Left forelimb (tissue), 1 donor: ENCODE measurements at places on chromosomes 3 and 15.

GRCh38 chr3:186986816-186987215 is 56.5 kb downstream of the ST6GAL1 start:
- DNase-seq: no peak

DNA sequence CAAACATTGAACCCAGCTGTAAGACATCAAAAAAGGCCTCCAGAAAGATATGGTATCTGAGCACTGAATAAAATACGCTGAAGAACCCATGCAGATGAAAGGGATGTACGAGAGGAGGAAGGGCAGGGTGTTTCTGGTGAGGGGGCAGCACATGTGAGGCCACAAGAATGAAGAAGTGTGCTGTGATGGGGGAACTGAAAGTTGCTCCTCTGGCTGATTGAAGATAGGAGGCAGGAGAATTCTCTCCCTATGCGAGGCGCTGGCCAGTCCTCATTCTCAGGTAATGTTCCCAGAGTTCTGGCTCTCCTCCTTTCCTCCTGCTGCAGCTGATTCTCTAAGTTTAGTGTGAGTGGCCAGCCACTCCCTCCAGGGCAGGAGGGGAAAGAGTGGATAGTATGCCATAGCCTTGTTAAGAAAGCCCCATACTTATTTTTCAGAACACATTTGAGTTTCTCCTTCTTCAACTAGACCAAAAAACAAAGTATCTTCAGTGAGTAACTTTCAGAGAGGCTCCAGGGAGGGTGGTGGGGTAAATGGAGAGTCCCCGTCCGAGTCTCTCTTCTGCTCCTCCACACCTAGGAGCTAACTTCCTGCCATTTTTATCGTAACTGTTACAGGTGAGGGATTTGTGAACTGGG is 26.9 kb upstream of the MYO1E start:
- DNase-seq: no peak

DNA sequence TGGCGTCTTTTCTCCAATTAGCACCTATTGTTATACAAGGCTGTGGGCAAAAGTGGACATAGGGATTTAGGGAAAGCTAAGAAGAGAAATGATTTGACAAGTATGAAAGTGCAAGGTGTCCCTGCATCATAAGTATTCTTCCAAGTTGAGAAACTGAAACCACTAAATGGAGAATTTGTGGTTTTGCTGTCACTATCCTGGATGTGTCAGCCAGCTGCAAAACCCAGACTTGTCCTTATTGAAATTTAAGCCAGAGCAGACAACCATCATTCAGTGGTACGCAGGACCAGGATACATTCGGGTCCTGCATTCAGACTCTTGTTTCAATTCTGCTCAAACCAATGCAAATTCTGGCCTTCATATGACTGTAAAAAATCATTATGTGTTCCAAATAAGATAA is 384.8 kb upstream of the TGFBR2 start:
- DNase-seq: no peak

GRCh38 chr3:120407508-120408287 is 43.1 kb downstream of the FSTL1 start:
- DNase-seq: no peak

GRCh38 chr3:33798113-33798417 is 365 bp upstream of the PDCD6IP start:
- no peak for DNase-seq

DNA sequence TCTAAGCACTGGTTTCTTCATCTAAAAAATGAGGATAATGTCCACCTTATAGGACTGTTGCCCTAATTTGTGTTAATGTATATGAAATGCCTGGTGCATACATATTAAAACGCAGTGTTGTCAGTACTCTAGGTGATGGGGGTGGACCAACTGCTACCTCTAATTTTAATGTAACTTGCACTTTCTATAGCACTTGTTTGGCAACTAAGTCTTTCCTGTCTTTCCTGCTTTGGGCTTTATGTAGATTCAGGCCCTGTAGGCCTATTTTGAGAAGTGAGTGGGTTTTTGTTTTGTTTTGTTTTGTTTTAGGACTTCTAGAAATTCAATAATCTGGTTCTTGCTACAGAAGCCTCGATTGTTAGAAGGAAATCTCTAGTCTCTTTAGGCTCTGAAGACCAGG is 21.2 kb downstream of the SLC7A14 start:
- no peak for DNase-seq

GRCh38 chr3:64563751-64564150 is 124.0 kb downstream of the ADAMTS9 start:
- no peak for DNase-seq

GRCh38 chr3:125107363-125107762 is 51.6 kb upstream of the HEG1 start:
- no peak for DNase-seq

GRCh38 chr3:148330542-148330941 is 367.2 kb upstream of the AGTR1 start:
- no peak for DNase-seq
